ENCODE measurements at places on chromosomes 11 and 22.

GRCh38 chr11:78647986-78648875, 73.6 kb upstream of the NARS2 start:
- no peak for DNase-seq

GRCh38 chr11:117843666-117844484, 19.3 kb upstream of the FXYD2 start:
- peak; percentile 28 for DNase-seq

DNA sequence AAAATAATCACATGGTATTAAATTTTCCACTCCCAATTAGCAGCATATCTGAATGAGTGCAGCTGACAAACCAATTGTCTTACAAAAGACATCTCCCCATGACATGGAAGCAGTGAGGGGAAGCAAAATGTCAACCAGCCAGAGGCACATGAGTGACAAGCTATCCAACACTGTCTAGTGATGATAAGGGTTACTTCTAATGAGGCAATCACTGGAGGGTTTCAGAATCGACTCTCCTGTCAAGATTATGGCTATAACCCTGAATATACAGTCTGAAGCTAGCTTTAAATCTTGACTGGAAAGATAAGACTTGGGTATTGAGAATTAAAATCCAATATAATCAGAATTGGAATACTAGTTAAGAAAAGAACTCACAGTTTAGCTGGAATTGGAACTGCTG, 50.3 kb downstream of the AMBRA1 start:
- DNase-seq: no peak

DNA sequence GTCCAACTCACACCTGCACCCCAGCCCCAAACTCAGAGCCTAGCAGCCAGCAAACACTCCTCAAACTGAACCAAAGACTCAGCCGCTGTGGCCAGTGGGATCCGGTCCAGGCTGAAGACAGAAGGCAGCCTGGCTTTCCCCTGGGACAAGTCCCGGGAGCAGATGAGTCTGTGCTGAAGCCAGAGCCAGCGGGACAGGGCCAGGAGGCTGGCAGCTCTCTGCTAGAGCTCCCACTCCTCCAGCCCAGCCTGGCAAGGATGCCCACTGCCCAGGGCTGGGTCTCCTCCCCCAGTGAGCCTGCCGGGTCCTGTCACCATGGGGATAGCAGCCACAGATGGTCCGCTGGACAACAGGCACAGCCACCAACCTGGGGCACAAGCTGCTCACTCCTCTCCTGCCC, 42.9 kb upstream of the PRR5 start:
- DNase-seq: no peak

DNA sequence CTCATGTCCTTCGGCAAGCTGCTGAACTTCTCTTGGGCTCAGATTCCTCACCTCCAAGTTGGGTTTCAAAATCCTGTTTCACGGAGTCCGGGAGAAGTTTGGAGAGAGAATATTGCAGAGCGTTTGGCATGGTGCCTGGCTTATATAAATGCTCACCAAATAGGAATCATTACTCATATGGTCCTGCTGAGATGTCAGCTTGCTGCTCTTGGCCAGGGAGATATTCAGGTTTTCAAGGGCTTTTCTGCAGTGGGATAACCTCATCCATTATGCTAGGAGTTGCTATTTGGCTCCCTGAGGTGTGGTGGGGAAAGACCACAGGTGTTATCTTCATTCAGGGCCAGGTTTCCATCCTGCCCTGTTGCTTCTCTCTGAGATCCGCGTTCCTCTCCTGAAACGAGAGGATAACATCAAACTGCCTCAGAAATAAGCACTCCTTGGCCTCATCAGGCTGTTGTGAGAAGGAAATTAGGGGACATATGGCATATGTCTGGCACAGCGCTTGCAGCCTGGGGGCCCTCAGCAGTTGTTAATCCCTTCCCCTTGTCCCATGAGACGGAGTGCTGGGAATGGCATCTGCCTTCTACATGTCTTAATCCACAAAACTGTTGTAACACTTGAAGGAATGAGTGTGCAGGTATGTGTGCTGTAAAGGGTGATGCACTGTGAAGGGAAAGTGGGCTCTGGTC, 29.9 kb upstream of the ACER3 start:
- peak; percentile 34 for DNase-seq

- DNase-seq: no peak
Measured at GRCh38 chr22:46336119-46337078, 885 bp downstream of the TRMU start.

GRCh38 chr11:82890936-82891335, 9.3 kb downstream of the PRCP start:
- DNase-seq: no peak

GRCh38 chr11:99117603-99118002, 96.9 kb downstream of the CNTN5 start:
- DNase-seq: no peak

GRCh38 chr22:45478108-45478771, 24.4 kb upstream of the FBLN1 start:
- peak; percentile 76 for DNase-seq

- DNase-seq: no peak
Measured at GRCh38 chr22:19959043-19959586, 17.5 kb upstream of the TXNRD2 start.

- DNase-seq: no peak
Measured at GRCh38 chr11:131790586-131790985, 420.2 kb downstream of the NTM start.

- DNase-seq: no peak
Measured at GRCh38 chr11:75601494-75601893, 39.4 kb downstream of the SERPINH1 start.

Measured in amniotic stem cell (primary cell).